Vagina (tissue), 2 donors: ENCODE measurements at places on chromosomes 2 and 18.

DNA sequence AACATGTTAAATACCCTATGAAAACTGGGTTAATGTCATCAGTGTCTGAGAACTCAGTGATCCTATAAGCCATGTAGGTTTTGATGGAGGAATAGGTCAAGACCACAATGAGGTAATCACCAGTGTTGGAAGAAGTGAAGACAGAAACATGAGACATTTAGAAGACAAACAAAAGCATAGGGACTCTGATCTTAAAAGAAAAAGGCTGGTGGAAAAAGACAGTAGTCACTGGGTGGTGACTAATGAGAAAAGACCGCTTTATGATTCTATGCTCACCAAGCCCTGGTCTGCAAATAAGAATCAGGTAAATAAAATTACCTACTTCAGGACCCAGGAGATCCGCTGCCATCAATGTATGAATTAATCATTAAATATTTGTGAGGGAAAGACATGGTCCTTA lies 271.9 kb downstream of the GPD2 start:
- no peak overlapping the region for H3K27ac ChIP-seq
- no peak for DNase-seq
- H3K36me3 ChIP-seq = no peaks in the 10 kb centered on the region
- H3K27me3 ChIP-seq = no peaks in the 10 kb centered on the region

DNA sequence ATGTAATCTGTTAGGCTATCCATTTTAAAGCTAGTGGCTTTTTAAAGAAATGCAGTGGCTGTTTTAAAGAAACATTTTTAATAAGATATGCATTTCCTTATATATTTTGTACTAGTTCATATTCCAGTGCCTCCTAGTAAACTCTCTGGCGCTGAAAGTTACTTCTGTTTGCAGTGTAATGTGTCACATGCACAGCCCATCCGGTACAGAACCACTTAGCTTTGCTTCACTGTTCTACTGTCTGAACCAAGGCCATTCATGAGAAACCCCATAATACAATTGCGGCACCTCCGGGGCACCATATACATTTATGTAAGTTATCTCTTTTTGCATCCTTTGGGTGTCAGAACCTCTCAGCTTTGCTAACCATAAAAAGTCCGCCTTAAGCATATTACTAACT lies 114.6 kb upstream of the KCTD1 start:
- no peaks in the 10 kb centered on the region for H3K36me3 ChIP-seq
- H3K4me3 ChIP-seq = no peak overlapping the region
- peaks cover 4% of the 10 kb centered on the region for H3K4me1 ChIP-seq
- H3K27ac ChIP-seq = no peak overlapping the region
- peak; percentile 16 for DNase-seq
- no peaks in the 10 kb centered on the region for H3K27me3 ChIP-seq

- no peak overlapping the region for H3K27ac ChIP-seq
- no peaks in the 10 kb centered on the region for H3K4me1 ChIP-seq
- no peak overlapping the region for H3K4me3 ChIP-seq
- no peaks in the 10 kb centered on the region for H3K36me3 ChIP-seq
- H3K27me3 ChIP-seq = no peaks in the 10 kb centered on the region
- no peak for DNase-seq
These were observed 155.9 kb downstream of the RAB3GAP1 start for GRCh38 chr2:135208016-135208415.

GRCh38 chr2:144996225-144996795 lies 476.4 kb upstream of the ZEB2 start:
- H3K27me3 ChIP-seq = no peaks in the 10 kb centered on the region
- H3K36me3 ChIP-seq = no peaks in the 10 kb centered on the region
- no peak for DNase-seq
- peaks cover 11% of the 10 kb centered on the region for H3K4me1 ChIP-seq

DNA sequence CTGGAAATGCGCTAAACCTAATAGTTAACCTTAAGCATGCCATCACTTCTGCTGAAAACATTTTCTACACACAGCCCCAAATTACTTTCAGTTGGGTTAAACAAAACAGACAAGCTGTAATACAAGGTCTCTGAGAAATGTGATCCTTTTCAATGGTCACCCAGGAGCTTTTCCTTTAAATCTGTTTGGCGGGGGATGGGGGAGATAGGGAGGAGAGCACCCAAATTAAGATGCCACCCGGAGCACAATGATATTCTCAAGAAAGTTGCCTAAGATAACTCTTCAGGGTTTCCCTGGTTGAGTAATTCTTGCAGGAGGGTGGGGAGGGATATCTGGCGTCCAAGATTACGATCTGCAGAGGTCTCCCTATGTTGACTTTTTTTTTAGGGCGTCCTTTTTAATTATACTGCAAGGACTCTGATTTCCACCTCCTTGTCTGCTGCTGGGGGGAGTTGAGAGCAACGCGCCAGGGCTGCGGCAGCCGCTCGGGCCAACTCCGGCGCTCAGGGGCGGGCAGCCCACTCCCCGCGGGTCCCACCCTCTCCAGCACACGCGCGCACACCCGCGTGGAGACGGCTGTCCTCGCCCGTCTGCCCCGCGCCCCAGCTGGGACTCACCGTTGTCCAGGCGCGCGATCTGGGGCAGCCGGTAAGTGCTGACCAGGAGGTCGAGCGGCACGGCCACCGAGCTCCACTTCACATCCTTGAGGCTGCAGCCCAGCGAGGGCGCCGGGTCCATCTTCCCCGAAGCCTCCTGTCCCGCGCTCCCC lies 807 bp downstream of the GAREM1 start:
- H3K4me3 ChIP-seq = peak overlapping the region; percentile 68
- no peak for DNase-seq
- H3K27ac ChIP-seq = peak overlapping the region; percentile 85
- H3K4me1 ChIP-seq = peaks cover 26% of the 10 kb centered on the region
- no peaks in the 10 kb centered on the region for H3K27me3 ChIP-seq

DNA sequence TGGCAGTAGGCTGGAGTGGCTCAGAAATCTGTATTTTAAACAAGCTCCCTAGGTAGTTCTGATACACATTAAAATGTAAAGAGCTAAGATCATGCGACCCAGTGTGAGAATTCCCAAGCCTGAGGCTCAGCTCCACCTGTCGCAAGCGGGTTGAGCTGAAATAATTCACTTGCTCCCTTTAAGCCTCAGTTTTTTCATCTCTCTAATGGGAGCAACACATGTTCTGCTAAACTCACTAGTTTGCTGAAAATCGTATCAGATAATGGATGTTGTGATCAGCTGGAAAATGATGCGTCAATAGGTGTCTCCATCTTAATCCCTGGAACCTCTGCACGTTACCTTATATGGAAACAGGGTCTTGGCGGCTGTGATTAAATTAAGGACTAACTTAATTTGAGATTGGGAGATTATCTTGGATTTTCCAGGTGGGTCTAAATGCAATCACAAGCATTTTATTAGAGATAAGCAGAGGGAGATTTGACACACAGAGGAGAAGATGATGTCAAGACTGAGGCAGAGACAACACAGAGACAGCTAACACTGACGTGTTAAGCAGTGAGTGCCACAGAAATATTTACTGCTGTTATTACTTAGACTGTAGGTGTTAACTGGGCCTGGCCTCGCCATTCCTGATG lies 53.0 kb downstream of the POMC start:
- DNase-seq = no peak
- H3K27ac ChIP-seq = no peak overlapping the region
- H3K4me1 ChIP-seq = no peaks in the 10 kb centered on the region
- H3K36me3 ChIP-seq = no peaks in the 10 kb centered on the region
- H3K27me3 ChIP-seq = no peaks in the 10 kb centered on the region

DNA sequence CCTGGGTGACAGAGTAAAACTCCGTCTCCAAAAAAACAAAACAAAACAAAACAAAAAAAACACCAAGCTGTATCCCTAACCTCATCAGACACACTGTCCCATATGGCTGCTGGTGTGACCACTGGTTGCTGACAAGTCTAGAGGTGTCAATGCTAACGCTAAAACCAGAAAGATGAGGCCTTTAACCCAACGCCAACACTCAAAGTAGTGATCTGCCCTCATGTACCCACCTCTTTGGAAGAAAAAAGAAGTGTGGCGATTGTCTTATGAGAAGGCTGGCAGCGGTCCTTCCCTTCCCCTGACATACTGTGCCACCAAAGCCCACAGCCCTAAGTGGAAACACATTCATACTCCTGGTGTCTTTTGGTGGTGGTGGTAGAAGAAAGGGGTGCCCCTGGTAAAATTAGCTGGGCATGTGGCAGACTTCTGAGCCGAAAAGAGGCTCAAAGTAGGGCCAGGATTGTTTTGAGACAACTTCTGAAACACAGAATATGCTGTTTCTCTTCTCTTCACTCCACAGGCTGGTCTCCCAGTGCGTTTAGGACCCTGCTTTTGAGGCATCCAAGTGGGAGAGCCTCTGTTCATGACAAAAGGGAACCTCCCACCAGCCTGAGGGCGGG lies 9.8 kb downstream of the SERTAD2 start:
- peak overlapping the region; percentile 87 for H3K27ac ChIP-seq
- H3K27me3 ChIP-seq = no peaks in the 10 kb centered on the region
- no peak for DNase-seq
- H3K4me1 ChIP-seq = peaks cover 85% of the 10 kb centered on the region
- H3K4me3 ChIP-seq = peak overlapping the region; percentile 38

DNA sequence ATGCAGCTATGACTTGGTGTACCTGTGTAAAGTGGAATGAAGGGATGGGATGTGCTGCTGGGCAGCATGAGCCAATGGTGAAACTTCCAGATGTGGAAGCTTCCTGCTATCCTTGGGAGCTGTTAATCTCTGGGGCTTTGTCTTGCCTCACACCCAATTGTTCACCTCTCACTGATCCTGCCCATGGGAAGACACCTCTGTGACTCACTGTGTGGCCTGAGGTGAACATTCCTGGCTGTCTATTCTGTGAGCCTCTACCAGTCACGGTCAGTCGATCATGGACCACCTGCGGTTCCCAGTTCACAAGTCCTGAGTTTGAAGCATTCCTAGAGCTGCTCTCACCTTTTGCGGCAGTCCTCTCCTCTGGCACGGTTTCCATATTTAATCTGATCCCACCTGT lies 12.1 kb downstream of the NEURL3 start:
- no peak for DNase-seq
- no peak overlapping the region for H3K27ac ChIP-seq
- no peaks in the 10 kb centered on the region for H3K4me1 ChIP-seq
- no peaks in the 10 kb centered on the region for H3K36me3 ChIP-seq
- H3K4me3 ChIP-seq = no peak overlapping the region

GRCh38 chr2:182941919-182942318 lies 75.5 kb upstream of the FRZB start:
- DNase-seq = no peak
- H3K4me1 ChIP-seq = no peaks in the 10 kb centered on the region

- H3K4me3 ChIP-seq = no peak overlapping the region
- no peaks in the 10 kb centered on the region for H3K4me1 ChIP-seq
- no peaks in the 10 kb centered on the region for H3K36me3 ChIP-seq
These were observed 1674.5 kb upstream of the NXPH2 start for GRCh38 chr2:140454717-140455116.

- H3K4me3 ChIP-seq = no peak overlapping the region
- no peaks in the 10 kb centered on the region for H3K36me3 ChIP-seq
- H3K4me1 ChIP-seq = peaks cover 22% of the 10 kb centered on the region
- peaks cover 5% of the 10 kb centered on the region for H3K27me3 ChIP-seq
- no peak overlapping the region for H3K27ac ChIP-seq
These were observed 2.7 kb upstream of the CCBE1 start for GRCh38 chr18:59699750-59700534.

DNA sequence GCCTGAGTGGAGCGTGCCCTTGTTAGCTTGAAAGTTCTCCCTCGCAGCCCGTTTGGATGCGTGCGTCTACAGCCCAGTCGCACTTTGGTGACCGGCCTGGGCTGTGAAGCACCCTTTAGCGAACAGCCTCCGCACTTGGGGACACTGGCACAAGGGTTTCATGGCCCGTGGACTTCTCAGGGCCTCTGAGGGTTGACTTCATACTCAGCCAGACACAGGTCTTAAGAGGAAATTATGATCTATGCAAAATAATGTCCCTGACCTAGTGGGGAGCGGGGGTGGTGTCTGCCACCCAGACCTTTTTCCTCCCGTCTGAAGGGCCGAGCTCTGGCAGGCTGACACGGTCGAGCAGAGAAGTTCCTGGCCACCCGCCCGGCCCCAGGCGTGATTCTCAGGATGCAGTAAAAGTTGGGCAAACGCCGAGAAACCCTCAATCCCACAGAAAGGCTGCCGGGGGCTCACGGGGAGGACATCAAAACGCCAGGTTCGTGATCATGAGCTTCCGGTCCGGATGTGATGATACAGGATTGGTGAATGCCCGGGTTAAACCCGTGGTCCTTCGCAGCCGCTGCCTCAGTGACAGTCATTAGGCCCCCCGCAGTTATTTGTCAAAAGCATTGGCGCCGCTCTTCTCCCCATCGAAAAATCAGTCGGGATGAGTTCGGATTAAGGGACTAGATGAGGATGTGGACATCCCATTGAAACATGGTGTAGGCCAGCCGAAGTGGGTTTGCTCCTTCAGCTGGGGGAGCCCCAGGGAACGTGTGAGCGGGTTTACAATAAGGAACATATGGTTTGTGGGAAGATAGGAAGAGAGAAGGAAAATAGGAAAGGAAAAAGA lies 3.6 kb upstream of the PAX3 start:
- no peak overlapping the region for H3K27ac ChIP-seq
- peaks cover 52% of the 10 kb centered on the region for H3K27me3 ChIP-seq
- H3K4me1 ChIP-seq = peaks cover 55% of the 10 kb centered on the region
- no peak overlapping the region for H3K4me3 ChIP-seq

DNA sequence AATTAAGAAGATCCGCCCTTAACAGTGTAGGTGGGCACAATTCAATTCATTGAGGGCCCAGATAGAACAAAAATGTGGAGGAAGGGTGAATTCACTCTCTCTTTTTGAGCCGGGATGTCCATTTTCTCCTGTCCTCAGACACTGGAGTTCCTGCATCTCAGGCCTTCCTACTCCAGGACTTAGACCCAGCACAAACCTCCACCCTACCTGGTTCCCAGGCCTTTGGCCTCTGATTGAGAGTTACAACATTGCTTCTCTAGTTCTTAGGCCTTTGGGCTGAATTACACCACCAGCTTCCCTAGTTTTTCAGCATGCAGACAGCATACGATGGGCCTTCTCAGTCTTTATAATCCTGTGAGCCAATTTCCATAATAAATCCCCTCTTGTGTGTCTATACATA lies 87.8 kb upstream of the TMEM17 start:
- H3K36me3 ChIP-seq = no peaks in the 10 kb centered on the region
- no peak overlapping the region for H3K4me3 ChIP-seq
- H3K27me3 ChIP-seq = no peaks in the 10 kb centered on the region
